ENCODE measurements at places on chromosomes 2 and 18. TPM values are rescaled to one million over a fixed set of nuclear protein-coding genes. Genes with fewer than 3 reads are reported as not detected.

- DNase-seq = no peak
These were observed 143.9 kb downstream of the L3MBTL4 start for GRCh38 chr18:6270771-6271216.

GRCh38 chr2:87403893-87404175 lies 344.1 kb upstream of the PLGLB2 start:
- no peak for DNase-seq

GRCh38 chr2:100451734-100452133 lies 18.5 kb upstream of the NMS start:
- DNase-seq = no peak

- DNase-seq = no peak
These were observed 31.8 kb downstream of the TGIF1 start for GRCh38 chr18:3481696-3482210.

- DNase-seq = no peak
These were observed 345.9 kb upstream of the HS6ST1 start for GRCh38 chr2:128664499-128664971.

DNA sequence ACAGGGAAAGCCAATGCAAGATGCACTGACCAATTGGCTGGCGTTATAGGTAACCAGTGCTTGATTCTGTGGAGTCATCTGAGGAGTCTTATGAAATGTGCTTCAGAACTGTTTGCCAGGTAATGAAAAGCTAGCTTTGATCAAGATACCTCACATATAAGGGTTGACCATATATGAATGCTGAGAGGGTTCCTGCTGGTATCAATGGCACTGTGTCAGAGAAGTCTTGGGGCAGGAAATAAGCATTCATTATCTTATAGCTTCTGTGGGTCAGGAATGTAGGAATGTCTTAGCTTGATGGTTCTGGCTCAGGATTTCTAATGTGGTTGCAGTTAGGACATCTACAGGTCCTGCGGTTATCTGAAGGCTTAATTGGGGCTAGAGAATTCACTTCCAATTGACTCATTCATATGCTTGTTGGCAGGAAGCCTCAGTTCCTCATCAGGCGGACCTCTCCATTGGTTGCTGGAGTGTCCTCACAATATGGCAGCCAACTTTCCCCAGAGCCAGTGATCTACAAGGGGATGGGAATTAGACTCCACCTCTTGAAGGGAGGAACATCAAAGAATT lies 22.1 kb upstream of the TCF7L1 start:
- DNase-seq = no peak

Gene TEKT4
- polyA plus RNA-seq = not detected

GRCh38 chr2:100233061-100233460 lies 89.2 kb downstream of the LONRF2 start:
- DNase-seq = no peak

- DNase-seq = no peak
These were observed 90.5 kb downstream of the MYO5B start for GRCh38 chr18:50104421-50104820.

DNA sequence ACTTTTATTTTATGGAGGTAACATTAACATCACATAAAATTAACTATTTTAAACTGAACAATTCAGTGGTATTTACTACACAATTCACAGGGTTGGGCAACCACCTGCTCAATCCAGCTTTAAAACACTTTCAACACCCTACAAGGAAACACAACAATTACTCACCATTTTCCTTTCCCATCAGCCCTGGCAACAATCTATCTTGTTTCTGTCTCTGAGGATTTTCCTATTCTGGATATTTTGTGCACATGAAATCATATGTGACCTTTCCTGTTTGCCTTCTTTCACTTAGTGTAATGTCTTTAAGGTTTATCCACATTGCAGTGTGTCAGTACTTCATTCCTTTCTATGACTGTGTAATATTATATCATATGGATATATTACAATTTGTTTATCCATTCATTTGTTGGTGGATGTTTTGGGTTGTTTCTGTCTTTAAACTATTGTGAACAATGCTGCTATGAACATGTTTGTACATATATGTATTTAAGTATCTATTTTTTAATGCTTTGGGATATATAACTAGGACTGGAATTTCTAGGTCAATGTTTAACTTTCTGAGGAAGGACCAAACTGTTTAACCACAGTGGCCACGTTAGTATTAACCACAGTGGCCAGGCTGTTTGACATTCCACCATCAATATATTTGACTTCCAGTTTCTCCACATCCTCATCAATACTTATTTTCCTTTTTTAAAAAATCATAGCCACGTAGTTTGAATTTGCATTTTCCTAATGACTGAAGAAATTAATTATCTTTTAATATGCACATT lies 72.4 kb upstream of the KIF5C start:
- DNase-seq = no peak

DNA sequence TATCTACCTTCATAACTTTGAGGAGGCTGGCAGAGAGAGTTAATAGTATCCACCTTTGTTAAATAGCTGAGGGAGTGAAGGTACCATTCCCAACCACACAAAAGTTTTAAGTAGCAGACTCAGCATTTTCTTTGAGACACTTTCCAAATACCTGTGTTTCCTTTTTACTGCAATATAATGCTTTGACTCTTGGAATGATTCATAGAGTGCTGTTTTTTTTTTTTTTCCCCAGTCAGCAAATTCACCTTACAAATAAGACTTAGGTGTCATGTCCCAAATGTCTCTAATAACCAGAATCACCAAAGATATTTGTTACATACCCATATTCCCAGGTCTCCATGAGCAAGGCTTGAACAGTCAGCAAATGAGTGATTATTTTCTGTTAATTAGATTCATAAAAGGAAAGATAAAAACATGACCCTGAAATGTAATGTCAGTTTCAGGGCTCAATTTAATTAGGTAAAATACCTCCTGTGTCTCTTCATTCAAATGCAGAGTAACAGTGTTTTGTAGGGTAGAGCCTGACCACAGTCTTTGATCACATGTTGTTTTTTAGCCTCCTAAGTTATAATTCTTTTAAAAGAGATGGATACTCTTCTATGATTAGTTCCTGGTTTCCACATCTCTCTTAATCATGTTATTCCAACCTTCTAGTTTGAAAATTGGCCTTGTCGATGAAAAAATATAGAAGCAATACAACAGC lies 39.9 kb downstream of the SLC5A7 start:
- DNase-seq = no peak

Gene UGT1A8
- polyA plus RNA-seq = not detected

DNA sequence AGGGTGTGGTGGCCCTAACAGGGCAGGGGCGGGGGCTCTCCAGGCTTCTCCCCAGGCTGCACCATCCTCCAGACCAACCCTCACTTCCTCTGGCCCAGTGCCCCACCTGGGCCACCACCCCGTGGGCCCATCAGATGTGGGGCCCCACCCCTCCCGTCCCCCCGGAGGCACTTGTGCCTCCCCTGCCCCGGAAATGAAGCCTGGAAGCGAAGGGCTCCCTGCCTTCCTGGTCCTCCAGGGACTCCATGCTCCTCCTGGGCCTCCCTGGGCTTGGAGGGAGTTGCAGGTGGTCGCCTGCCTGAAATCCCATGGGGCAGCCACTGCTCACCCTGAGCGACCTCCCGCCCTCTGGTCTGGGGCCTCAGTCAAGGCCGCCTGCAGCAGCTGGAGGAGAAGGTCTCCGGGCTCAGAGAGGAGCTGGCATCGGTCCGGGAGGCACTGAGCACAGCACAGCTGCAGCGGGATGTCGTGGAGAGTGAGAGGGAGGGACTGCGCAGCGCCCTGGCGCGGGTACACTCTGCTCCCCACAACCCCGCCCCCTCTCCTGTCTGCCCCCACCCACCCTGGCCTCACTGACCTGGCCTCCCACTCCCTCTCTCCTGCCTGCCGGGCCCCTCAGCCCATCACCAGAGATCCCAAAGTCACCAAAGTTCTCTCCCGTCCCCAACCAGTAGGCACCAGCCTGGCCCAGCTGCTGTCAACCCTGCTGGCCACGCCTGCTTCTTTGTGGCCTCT lies 28.0 kb downstream of the CROCC2 start:
- DNase-seq = no peak

Gene CTAGE1
- not detected for polyA plus RNA-seq

GRCh38 chr2:44155666-44156446 lies 12.8 kb upstream of the PPM1B start:
- DNase-seq = no peak

DNA sequence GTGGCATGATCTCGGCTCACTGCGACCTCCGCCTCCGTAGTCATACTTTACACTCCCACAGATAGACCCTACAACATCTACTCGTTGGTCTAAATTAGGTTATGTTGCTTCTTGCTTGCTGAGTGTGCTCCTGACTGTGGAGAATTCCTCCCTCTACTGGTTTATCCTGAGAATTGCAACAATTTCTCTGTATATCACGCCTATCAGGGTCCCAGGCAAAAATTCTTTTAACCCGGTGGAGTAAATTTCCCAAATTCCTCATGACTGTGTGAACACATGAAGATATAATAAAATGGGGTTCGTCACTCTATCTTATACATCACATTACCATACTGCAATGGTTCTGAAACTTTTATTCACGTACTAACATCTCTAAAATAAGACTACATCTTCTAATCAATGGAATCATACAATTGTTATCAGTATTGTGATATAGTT lies 156.7 kb downstream of the EVA1A start:
- peak; percentile 22 for DNase-seq

DNA sequence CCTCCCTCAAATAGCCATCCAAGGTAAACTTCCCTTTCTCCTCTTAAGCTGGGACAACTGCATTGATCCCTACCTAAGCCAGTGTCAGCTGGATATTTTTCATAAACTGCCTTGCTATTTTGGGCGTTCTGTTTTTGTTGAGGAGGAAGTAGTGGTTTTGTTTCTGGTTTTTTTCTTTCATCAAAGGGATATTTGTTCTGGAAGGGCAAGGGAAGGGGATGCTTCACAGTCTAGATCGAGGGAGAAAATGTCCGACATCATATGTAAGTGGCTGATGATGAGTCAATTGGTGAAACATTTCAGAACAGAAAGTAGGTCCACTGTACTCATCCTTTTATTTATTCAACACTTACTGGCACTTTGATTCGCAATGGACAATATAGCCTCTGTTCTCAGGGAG lies 31.0 kb downstream of the TANC1 start:
- DNase-seq = no peak

- DNase-seq = no peak
These were observed 45.1 kb upstream of the FAM98A start for GRCh38 chr2:33644215-33644614.

DNA sequence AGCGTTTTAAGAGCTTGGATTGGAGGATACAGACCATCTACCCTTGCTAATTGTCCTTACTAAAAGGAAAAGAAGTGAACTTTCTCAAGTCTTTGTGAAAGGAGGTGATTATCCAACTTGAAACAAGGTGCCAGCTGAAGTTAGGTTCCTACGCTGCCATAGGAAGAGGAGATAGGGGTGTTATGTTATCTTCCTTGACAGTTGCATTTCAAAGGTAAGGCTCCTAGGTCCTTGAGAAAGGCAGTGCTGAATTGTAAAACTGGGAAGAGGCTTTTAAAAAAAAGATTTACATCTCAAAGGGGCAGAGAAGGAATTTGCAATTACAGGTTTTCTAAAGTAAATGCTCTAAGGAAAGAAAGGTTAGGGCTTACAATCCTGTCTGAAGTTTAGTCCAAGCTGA lies 810.2 kb upstream of the LRATD1 start:
- DNase-seq = no peak

Gene RAB6C
- polyA plus RNA-seq = not detected

GRCh38 chr2:3806730-3807129 lies 103.4 kb downstream of the DCDC2C start:
- no peak for DNase-seq

Gene AQP12A
- polyA plus RNA-seq = not detected

GRCh38 chr18:12934454-12935071 lies 13.2 kb upstream of the SEH1L start:
- DNase-seq = peak; percentile 65

- DNase-seq = no peak
These were observed 108.0 kb upstream of the SALL3 start for GRCh38 chr18:78871618-78872017.

GRCh38 chr2:9086465-9086864 lies 83.0 kb upstream of the MBOAT2 start:
- no peak for DNase-seq

DNA sequence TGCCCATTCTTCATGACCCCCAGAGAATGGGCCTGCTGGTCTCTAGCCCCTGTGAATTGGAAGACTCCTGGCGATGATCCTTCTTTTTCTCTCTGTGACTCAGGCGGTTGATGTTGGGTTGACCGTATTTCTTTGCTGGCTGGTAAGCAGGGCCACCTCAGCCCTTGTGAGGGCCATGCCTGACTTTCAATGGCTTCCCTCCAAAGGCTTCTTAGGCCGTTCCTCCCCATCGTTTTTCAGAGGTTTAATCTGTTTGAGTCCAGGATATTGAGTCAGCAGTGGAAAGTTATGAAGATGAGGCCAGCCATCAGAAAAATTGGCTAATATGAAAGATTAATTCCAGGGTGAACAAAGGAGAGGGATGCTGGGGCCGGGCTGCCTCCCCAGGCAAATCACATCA lies 13.6 kb downstream of the HPCAL1 start:
- DNase-seq = no peak

- DNase-seq = no peak
These were observed 51.7 kb upstream of the MYL1 start for GRCh38 chr2:210366675-210367080.

Gene EGR4
- polyA plus RNA-seq = 0.84 TPM

Gene TFCP2L1
- not detected for polyA plus RNA-seq

GRCh38 chr2:85308896-85309555 lies 18.8 kb downstream of the TGOLN2 start:
- no peak for DNase-seq

Gene CAVIN2
- 9.0 TPM for polyA plus RNA-seq

GRCh38 chr2:98875081-98875728 lies 60.8 kb downstream of the CRACDL start:
- DNase-seq = no peak

Gene SLC11A1
- 1.1 TPM for polyA plus RNA-seq

Gene SERPINB11
- not detected for polyA plus RNA-seq

- DNase-seq = no peak
These were observed 6.5 kb downstream of the RBBP8 start for GRCh38 chr18:22939649-22940048.

DNA sequence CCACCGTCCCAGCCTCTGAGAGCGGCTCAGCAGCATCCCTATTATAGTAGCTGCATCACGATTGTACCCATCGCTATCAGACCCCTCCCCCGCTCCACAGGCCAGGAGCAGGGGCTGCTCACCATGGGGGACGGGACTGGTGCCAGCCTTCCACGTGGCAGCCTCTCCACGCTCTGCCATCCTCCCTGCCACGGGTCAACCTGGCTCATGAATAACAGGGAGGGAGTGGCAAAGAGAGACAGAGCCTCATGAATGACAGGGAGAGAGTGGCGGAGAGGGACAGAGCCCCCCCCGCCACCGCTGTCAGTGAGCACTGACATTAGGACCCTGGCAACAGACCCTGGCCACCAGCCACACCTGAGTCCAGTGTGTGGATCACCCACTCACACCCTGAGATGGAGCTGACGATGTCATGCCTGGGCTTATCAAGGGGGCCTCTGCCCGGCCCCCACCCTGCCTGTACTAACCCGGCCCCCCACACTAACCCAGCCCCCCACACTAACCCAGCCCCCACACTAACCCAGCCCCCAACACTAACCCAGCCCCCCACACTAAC lies 16.9 kb downstream of the CROCC2 start:
- DNase-seq = no peak

- no peak for DNase-seq
These were observed 27.1 kb upstream of the PIEZO2 start for GRCh38 chr18:11176481-11176881.

- DNase-seq = no peak
These were observed 13.9 kb downstream of the SLC19A3 start for GRCh38 chr2:227703961-227704360.

Gene CD226
- 0.57 TPM for polyA plus RNA-seq

Measured in naive B cell (primary cell).